Spleen (tissue), 13 donors: ENCODE measurements at places on chromosomes 5 and 9. TPM values are rescaled to one million over a fixed set of nuclear protein-coding genes. Genes with fewer than 3 reads are reported as not detected.

CDC25C gene
- polyA plus RNA-seq, result 0.77 TPM

SH3RF2 gene
- polyA plus RNA-seq, result 0.10 TPM

CBY3 gene
- polyA plus RNA-seq, result 0.12 TPM

FAM153A gene
- 24.5 TPM for polyA plus RNA-seq

LCP2 gene
- 33.1 TPM for polyA plus RNA-seq

CLTB gene
- polyA plus RNA-seq, result 64.1 TPM

KIF12 gene
- polyA plus RNA-seq, result 0.20 TPM

NRARP gene
- polyA plus RNA-seq, result 0.94 TPM

BASP1 gene
- 64.9 TPM for polyA plus RNA-seq
